ENCODE measurements at places on chromosomes 13 and 19.

- DNase-seq: no peak
These were observed 281.2 kb downstream of the FOXO1 start for GRCh38 chr13:40384976-40385857.

DNA sequence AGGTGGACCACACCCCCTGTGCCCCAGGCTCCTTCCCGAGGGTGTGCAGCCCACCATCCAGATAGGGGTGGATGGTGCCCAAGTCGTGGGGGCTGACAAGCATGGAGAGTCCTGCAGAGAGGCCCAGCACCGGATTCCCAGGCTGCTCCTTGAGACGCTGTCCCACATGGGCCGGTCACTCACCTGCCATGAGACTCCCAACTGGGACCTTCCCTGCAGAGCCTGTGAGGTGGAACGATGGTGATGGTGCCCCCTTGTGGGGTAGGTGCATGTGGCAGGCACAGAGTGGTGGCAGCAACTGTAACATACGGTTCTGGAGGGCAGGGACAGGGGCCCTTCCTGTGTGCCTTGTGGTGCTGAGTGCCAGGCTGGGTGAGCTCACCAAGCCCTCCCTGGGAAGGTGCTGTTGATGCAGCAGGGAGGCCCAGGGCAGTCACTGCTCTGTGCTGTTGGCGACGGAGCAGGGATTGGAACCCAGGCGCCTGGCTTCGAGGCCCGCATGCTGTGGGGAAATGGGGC lies 33.1 kb downstream of the PPP1R37 start:
- DNase-seq: peak; percentile 52

DNA sequence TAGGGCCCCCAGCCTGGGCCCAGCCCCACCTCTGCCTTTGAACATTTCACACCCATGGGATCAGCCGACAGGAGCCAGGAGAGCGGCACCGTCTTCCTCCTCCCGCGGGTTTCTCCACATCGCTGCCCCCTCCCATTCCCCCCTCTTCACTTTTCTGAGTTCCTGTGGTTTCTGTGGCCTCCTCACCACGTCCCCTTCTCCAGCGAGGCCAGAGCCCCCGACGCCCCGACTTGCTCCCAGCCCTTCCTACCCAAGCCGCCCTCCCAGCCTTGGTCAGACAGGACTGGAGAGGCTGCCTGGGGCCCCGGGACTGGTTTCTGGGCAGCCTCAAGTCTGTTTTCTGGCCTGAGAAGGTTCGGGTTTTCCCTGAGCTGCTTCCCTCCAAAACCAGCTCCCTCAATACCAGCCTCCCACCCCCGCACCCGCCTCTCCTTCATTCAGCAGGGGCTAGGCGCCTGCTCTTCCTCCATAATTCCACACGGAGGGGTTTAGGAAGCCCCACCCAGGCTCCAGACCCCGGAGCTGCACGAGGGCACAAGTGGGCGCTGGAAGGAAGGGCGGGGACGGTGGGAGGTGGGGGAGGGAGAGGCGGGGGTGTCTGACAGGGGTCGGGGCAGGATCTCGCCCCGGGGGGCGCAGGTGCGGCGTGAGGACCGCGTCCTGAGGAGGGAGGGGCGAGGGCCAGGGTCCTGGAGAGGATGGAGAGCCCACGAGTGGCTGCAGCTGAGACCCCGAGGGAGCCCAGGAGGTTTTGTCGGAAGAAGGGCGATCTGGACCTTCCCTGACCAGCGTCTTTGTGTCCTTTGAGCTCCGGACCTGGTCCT lies 4.0 kb upstream of the SIGLEC10 start:
- no peak for DNase-seq

DNA sequence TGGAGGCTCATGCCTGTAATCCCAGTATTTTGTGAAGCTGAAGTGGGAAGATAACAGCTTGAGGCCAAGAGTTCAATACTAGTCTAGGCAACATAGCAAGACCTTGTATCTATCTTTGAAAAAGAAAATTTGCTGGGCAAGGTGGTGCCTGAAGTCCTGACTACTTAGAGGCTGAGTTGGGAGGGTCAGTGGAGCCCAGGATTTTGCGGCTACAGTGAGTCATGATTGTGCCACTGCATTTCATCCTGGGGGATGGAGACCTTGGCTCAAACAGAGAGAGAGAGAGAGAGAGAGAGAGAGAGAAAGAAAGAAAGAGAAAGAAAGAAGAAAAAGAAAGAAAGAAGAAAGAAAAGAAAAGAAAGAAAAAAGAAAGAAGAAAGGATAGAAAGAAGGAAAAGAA lies 1872.3 kb upstream of the PCDH20 start:
- DNase-seq: no peak

GRCh38 chr13:74040200-74040599 lies 94.0 kb downstream of the KLF12 start:
- DNase-seq: no peak

- no peak for DNase-seq
These were observed 147.4 kb downstream of the ABCC4 start for GRCh38 chr13:95153647-95154412.

DNA sequence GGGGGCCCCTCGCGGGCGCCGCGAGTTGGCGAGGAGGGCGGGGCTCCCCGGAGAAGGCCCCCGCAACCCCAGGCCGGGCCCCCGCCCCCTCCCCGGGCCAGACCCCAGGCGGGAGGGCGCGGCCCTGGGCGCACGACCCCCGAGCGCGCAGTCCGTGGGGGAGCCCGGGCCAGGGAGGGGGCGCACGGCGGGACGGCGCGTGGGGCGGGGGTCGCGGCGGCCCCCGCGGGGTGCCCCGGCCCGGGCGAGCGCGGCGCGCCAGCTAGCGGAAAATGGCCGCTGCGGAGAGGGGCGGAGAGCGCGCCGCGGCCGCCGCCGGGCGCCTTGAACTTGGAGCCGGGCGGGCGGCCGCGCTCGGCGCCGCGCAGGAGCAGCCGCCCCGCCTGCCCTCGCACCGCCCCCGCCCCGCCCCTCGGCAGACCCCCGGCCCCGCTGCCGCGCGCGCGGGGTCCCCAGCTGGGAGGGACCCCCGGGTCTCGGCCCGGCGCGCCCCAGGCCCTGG lies 6.4 kb upstream of the NFIC start:
- DNase-seq: peak; percentile 14

DNA sequence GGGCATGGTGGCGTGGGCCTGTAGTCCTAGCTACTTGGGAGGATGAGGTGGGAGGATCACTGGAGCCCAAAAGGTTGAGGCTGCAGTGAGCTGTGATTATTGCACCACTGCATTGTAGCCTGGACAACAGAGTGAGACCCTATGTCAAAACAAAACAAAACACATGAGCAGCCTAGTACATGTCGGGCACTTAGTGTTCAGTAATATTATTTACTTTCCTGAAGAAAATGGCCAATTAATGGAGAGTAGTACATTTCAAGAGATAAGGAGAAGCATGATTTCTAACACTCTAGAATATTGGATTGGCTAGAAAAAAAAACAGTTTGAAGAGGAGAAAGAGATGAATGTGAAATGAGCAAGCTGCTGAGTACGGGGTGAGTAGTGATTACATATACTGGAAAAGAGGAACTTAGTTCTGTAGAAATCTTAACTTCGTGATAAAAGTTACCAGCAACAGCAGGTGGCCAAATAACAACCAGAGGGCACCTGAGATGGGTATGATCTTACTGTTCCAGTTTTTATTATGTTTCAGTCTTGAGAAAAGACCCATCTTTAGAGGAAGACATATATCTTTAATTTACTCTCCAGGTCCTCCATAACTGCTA lies 36.2 kb downstream of the SPATA13 start:
- no peak for DNase-seq

- DNase-seq: no peak
These were observed 97.9 kb downstream of the DOCK9 start for GRCh38 chr13:98879957-98880356.

- no peak for DNase-seq
These were observed 4.6 kb downstream of the KLF12 start for GRCh38 chr13:74129500-74130191.

- DNase-seq: no peak
These were observed 238.9 kb downstream of the TSHZ3 start for GRCh38 chr19:31110336-31110735.

GRCh38 chr13:59643364-59643841 lies 520.3 kb downstream of the DIAPH3 start:
- DNase-seq: no peak

DNA sequence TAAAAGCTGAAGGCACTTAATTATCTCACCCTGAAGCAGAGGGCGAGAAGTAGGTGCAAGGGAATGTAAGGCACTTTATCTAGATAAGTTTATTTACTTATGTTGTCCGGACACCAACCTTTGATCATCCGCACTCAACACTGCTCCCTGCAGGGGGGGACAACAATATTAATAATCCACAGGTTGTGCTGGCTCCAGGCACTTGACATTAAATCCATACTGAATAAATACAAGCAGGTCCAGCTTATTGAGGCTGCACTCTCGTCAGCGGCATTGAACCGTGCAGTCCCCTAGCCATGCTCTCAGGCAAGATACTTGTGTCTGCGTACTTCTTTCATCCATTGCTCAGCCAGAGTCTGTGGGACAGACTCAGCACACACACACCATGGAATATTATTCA lies 374.5 kb upstream of the NBEA start:
- no peak for DNase-seq

GRCh38 chr19:41912899-41913537 lies 15.2 kb downstream of the ERFL start:
- no peak for DNase-seq

DNA sequence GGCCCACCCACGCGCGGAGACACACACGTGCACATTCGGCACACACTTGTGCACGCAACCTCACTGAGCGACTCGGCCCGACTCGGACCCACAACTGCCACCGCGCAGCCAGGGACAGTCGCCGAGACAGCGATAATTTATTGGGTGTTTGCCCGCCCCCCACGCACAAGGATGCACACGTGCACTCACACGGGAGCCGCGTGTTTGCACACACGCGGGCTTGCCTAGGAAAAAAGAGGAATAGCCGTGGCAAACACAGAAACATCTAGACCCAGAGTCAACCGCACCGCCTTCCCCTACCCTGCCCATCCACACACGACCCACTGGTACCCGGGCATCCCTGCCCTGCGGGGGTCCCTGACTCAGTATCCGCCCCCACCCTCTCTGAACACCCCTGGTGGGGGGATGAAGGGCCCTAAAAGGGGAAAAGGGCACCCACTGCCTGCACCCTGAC lies 1.1 kb upstream of the SSBP4 start:
- no peak for DNase-seq

DNA sequence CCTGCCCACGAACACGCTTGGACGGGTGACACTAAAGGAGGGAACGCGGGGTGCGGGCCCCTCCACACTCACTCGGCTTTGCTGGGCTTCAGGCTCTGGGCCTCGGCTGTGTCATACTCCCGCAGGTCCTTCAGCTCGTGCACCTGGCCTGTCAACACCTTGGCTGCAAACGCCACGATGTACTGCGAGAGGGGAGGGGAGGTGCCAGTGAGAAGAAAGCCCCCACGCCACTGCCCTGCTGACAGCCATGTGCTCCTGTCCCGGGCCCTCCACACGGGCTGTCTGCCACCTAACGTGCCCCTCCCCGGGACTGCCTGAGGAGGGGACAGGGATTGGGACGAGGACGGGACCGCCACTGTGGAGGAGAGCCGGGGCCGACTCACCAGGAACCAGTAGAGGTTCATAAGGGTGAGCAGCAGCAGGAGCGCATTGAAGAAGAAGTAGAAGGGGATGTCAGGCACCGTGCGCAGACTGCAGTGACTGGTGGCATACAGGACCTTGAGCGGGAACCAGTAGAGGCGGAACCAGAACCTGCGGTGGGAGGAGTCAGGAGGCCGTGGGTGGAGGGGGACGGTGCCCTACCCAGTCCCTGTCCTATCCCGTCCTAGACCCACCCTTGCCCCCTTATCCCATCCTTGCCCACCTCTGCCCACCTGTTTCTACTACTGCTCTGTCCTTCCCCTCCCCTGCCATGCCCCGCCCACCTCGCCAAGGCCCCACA lies 16.9 kb downstream of the CERS1 start:
- DNase-seq: no peak

GRCh38 chr13:90300015-90300414 lies 1047.5 kb upstream of the MIR17HG start:
- no peak for DNase-seq

GRCh38 chr19:44717603-44718002 lies 18.7 kb downstream of the CEACAM16 start:
- DNase-seq: no peak

GRCh38 chr13:42926555-42926954 lies 65.5 kb downstream of the EPSTI1 start:
- no peak for DNase-seq

GRCh38 chr13:80740071-80740470 lies 399.1 kb upstream of the SPRY2 start:
- no peak for DNase-seq

DNA sequence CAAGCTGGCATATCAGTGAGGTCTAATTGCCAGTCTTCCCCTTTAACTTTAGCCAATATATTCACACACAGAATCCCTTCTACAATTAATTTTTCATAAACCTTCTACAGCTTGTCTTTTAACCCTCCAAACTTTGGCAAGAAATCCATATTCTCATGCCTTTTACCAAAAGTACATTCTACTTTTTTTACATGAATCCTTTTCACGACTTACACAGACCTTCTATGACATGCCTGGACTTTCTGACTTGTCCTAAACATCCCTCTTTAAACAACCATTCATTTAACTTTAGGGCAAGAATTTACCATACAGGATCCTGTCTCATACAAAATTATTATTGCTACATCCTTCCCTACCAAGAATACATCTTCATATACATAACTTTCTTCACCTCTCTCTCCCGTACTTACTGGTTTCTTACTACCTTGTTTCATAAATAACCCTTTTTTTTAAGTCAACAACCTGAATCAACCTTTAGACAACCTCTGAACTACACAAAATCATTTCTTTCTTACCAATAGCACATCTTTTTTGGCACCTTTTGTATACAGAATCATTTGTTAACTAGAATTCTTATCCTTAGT lies 23.5 kb downstream of the ZNF544 start:
- no peak for DNase-seq

- DNase-seq: no peak
These were observed 1.2 kb upstream of the TMEM59L start for GRCh38 chr19:18611327-18612050.

GRCh38 chr19:7521551-7522071 lies 813 bp upstream of the MCOLN1 start:
- DNase-seq: no peak

- DNase-seq: no peak
These were observed 55.5 kb upstream of the URI1 start for GRCh38 chr19:29886586-29886985.

GRCh38 chr19:41546386-41546789 lies 29.6 kb upstream of the CEACAM21 start:
- DNase-seq: no peak

DNA sequence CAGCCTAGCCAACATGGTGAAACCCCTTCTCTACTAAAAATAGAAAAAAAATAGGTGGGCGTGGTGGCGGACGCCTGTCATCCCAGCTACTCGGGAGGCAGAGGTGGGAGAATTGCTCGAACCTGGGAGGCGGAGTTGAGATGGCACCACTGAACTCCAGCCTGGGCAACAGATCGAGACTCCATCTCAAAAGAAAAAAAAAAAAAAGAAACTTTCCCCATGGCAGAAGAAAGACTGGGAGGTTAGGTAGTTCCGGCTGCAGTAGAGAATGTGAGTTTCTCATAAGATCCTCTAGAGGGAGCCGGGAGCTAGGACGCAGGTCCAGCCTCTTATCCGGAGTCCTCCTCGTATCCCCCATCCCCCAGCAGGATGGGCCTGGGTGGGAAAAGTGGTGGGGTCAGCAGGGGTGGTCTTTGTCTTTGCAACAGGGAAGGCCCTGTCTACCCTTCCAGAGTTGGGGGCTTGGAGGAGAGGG lies 13.2 kb upstream of the CREB3L3 start:
- DNase-seq: no peak
